Activated T-cell treated with anti-CD3 and anti-CD28 coated beads, Interleukin-2, amount 50 U/mL, for 72 hours (primary cell): ENCODE measurements at places on chromosomes 4 and X.

GRCh38 chrX:40263014-40263560, 165.3 kb upstream of the BCOR start:
- no peak for DNase-seq
- H3K27me3 ChIP-seq = no peaks in the 10 kb centered on the region
- H3K4me1 ChIP-seq = peaks cover 11% of the 10 kb centered on the region
- H3K4me3 ChIP-seq = no peak overlapping the region

DNA sequence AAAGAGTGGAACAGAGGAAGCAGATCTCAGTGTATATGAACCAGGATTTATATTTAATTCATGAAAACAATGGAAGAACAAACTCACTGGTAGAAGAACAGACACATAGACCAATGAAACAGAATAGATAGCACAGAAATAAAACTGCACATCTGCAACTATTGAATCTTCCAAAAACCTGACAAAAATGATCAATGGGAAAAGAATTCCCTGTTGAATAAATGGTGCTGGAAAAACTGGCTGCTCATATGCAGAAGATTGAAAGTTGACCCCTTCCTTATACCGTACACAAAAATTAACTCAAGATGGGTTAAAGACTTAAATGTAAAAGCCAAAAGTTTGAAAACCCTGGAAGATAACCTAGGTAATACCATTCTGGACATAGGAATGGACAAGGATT, 391.0 kb downstream of the MAGEB5 start:
- H3K4me3 ChIP-seq = no peak overlapping the region
- no peak overlapping the region for H3K27ac ChIP-seq
- H3K27me3 ChIP-seq = no peaks in the 10 kb centered on the region
- H3K4me1 ChIP-seq = no peaks in the 10 kb centered on the region
- no peak for DNase-seq
- no peaks in the 10 kb centered on the region for H3K36me3 ChIP-seq

DNA sequence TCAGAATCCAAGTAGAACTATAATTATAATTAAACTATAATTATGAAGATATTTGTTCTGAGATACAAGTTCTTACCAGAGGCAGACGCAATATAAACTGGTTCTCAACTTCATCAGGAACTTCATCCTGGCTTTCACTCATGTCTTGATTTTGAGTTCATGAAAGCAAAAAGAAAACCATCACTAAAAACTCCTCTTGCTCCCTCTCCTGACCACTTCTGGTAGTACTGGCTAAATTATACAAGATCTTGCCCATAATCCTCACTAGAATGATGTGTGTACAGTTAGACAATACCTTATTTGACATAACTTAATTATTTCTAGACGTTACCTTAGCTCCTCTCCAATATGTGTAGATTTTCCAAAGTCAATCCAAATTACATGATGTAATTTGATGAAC, 3.7 kb downstream of the TAF7L start:
- H3K27ac ChIP-seq = no peak overlapping the region
- no peaks in the 10 kb centered on the region for H3K36me3 ChIP-seq
- H3K4me1 ChIP-seq = no peaks in the 10 kb centered on the region
- DNase-seq = peak; percentile 1

GRCh38 chrX:30865015-30865414, 24.0 kb downstream of the TAB3 start:
- no peaks in the 10 kb centered on the region for H3K4me1 ChIP-seq
- no peak overlapping the region for H3K4me3 ChIP-seq
- peak; percentile 1 for DNase-seq
- no peak overlapping the region for H3K27ac ChIP-seq

- H3K4me1 ChIP-seq = no peaks in the 10 kb centered on the region
- no peak for DNase-seq
- no peak overlapping the region for H3K4me3 ChIP-seq
- peaks cover 13% of the 10 kb centered on the region for H3K27me3 ChIP-seq
- peaks cover 6% of the 10 kb centered on the region for H3K36me3 ChIP-seq
These were observed 142.8 kb downstream of the ENPP6 start for GRCh38 chr4:184074677-184075388.
